Activated CD4-positive, alpha-beta T cell treated with anti-CD3 and anti-CD28 coated beads, Interleukin-2, amount 10 ng/mL, durations not matched to agents 7 days and 5 days (primary cell): ENCODE measurements at places on chromosomes 11 and 22. TPM values are rescaled to one million over a fixed set of nuclear protein-coding genes. Genes with fewer than 3 reads are reported as not detected.

DNA sequence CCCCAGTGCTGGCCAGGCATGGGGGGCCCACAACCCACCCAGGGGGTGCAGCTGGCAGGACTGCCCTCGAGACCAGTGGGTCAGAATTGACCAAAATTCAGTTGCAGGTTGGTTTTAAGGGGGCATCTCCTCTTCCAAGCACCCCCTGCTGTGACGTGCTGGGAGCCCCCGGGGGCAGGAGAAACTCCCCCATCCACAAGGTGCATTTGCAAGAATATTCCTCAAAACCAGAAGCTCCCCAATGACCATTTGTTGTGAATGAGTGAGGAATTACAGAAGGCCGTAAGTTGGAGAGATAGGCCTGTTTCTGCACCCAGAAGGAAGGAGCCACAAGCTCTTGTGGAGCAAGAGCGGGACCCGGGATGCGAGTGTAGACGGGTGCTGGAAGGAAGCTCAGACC, 414.5 kb downstream of the BRD1 start:
- no peak overlapping the region for H3K4me3 ChIP-seq
- DNase-seq, result no peak
- no peaks in the 10 kb centered on the region for H3K4me1 ChIP-seq
- H3K36me3 ChIP-seq, result no peaks in the 10 kb centered on the region
- H3K27ac ChIP-seq, result no peak overlapping the region

CBLIF gene
- total RNA-seq, result not detected

DNA sequence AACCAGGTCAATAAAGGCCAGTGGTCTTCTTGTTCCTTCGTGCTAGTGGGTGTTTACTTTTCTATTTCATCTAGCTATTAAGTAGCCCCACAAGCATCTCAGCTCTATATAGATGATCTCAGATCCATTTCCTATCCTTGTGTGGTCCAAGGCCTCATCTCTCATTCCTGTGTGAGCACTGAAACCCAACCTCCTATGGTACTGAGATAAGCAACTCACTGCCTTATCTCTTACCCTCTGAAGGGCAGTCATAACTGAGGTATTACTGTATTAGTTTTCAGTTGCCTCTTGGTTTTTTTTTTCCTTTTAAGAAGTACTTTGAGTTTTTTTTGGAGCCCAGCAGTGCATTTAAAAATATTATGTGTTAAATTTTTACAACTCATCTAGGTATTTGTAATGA, 28.3 kb downstream of the ACER3 start:
- H3K27ac ChIP-seq, result no peak overlapping the region
- peaks cover 12% of the 10 kb centered on the region for H3K4me1 ChIP-seq
- no peak overlapping the region for H3K4me3 ChIP-seq
- no peak for DNase-seq
- H3K36me3 ChIP-seq, result no peaks in the 10 kb centered on the region
- no peaks in the 10 kb centered on the region for H3K27me3 ChIP-seq

POU2AF3 gene
- not detected for total RNA-seq

- no peak overlapping the region for H3K27ac ChIP-seq
- H3K4me1 ChIP-seq, result peaks cover 3% of the 10 kb centered on the region
- DNase-seq, result peak; percentile 47
- H3K4me3 ChIP-seq, result no peak overlapping the region
- H3K27me3 ChIP-seq, result peaks cover 2% of the 10 kb centered on the region
These were observed 15.2 kb upstream of the TH start for GRCh38 chr11:2186669-2187279.

DNA sequence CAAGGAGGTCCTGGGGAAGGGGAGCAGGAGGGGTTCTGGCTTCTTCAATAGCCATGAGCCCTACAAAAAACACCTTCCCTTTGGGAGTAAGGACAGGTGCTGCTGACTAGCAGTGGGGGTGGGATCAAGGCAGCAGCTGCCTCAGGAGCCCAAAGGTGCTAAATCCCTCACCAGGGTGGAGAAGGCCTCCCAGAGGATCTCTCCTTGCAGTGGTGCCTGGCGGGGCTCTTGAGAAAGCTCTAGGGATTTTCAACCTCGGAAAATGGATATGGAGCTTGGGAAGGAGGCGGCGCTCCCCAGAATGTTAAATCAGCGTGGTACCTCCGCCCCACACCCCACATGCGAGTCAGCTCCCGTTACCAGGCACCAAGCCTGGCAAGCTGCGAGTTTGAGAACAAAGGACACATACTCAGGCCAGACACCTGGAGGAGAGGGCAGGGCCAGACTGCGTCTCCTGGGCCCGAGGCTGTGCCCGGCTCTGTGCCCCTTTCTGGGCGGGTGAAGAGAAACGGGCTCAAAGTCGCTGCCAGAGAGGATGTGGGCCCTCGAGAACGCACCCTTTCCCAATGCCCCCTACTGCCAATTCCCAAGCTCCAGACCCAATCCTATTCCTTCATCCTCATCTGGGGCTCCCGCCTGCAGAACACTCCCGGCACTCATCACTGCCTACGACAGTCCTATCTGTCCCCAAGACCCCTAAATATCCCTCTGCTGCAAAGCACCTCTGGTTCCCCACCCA, 139.0 kb downstream of the BRD1 start:
- peaks cover 4% of the 10 kb centered on the region for H3K27me3 ChIP-seq
- DNase-seq, result no peak
- no peak overlapping the region for H3K4me3 ChIP-seq
- no peaks in the 10 kb centered on the region for H3K36me3 ChIP-seq
